Esophagus squamous epithelium (tissue), 5 donors: ENCODE measurements at places on chromosomes 2 and 18.

DNA sequence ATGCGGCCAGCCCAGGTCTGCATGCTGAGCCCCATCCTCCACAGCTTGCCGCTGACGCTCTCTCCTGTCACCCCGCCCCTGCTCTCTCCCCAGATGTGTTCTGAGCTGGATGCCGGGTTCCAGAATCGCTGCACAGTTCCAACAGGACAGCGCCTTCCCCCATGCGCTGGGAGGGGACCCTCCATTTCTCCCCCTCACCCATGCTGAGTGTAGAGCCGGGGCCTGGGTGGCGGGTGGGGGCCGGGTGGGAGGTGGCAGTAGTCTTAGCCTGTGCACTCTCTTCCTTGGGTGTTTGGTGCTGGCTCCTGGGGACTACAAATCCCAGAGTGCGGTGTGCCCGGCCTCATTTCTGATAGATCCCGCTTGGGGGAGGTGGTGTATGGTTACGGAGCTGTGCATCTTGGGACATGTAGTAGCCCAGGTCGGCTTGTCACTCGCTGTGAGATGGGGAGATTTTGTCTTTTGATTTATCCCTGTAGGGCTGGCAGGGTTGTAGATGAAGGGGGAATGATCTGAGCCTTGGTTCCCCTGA, 6.8 kb downstream of the DNAJB2 start:
- peaks cover 44% of the 10 kb centered on the region for H3K4me1 ChIP-seq
- peaks cover 49% of the 10 kb centered on the region for H3K36me3 ChIP-seq
- H3K27me3 ChIP-seq: no peaks in the 10 kb centered on the region
- DNase-seq: no peak
- peak overlapping the region; percentile 79 for H3K27ac ChIP-seq
- no peak overlapping the region for H3K4me3 ChIP-seq

- no peaks in the 10 kb centered on the region for H3K36me3 ChIP-seq
- no peaks in the 10 kb centered on the region for H3K27me3 ChIP-seq
- H3K27ac ChIP-seq: no peak overlapping the region
- no peak overlapping the region for H3K4me3 ChIP-seq
- DNase-seq: no peak
Measured at GRCh38 chr2:51213826-51214225, 181.9 kb upstream of the NRXN1 start.

- peak overlapping the region; percentile 39 for H3K27ac ChIP-seq
- no peak overlapping the region for H3K4me3 ChIP-seq
- H3K36me3 ChIP-seq: no peaks in the 10 kb centered on the region
- peaks cover 9% of the 10 kb centered on the region for H3K4me1 ChIP-seq
- no peaks in the 10 kb centered on the region for H3K27me3 ChIP-seq
- DNase-seq: no peak
Measured at GRCh38 chr2:99636144-99637034, 146.6 kb upstream of the REV1 start.

DNA sequence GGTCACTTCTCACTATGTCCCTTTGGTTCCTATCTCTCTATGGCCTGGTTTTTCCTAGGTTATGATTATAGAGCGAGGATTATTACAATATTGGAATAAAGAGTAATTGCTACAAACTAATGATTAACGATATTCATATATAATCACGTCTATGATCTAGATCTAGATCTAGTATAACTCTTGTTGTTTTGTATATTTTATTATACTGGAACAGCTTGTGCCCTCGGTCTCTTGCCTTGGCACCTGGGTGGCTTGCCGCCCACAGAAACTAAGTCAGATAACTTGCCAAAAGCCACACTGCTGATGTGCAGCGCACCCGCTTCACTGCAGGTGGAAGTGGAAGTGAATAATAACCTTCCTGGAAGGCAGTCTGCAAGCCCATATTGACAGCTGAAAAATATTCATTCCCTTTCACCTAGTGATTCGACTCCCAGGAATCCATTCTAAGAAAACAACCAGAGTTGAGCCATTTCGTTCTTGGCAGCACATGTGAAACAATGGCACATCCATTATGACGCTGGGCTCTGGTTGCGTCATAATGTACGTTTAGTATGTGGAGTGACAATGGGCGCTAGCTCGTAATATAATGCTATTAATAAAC, 725 bp upstream of the ANKRD53 start:
- no peak for DNase-seq
- H3K27me3 ChIP-seq: no peaks in the 10 kb centered on the region
- H3K4me1 ChIP-seq: peaks cover 35% of the 10 kb centered on the region
- H3K27ac ChIP-seq: peak overlapping the region; percentile 90
- peak overlapping the region; percentile 57 for H3K4me3 ChIP-seq

DNA sequence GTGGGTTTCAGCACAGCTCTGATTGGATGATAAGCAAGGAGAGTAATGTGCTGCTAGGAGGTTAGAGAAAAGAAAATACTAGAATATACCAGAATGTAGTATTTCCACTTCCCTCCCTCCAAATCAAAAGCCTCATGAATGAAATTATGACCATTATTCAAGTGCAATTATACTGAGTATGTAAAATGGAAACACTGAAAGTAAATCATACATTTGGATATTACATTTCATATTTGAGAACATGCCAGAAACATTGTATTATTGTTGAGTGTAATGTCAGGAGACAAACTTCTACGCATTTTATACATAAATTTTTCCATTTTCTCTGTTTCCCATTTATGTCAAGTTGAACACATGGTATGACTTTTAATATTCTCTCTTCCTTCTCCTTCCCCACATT, 942 bp upstream of the CETN1 start:
- H3K27ac ChIP-seq: no peak overlapping the region
- H3K4me1 ChIP-seq: no peaks in the 10 kb centered on the region
- DNase-seq: no peak
- H3K27me3 ChIP-seq: no peaks in the 10 kb centered on the region
- no peaks in the 10 kb centered on the region for H3K36me3 ChIP-seq
- H3K4me3 ChIP-seq: no peak overlapping the region

DNA sequence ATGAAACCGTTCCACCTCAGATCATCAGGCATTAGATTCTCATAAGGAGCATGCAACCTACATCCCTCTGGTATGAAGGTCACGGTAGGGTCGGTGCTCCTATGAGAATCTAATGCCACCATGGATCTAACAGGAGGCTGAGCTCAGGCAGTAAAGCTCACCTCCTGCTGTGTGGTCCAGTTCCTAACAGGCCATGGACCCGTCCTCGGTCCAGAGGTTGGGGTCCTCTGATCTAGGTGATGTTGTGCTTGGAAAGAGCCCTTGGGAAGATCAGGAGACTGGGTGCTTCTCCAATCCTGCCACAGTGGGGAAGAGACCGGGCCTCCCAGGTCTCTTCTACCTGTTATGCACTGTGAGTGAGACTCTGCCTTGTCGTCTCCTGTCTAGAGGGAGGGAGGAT, 104.6 kb downstream of the ACKR3 start:
- H3K36me3 ChIP-seq: no peaks in the 10 kb centered on the region
- no peak overlapping the region for H3K4me3 ChIP-seq
- no peak for DNase-seq
- H3K4me1 ChIP-seq: peaks cover 24% of the 10 kb centered on the region
- H3K27me3 ChIP-seq: no peaks in the 10 kb centered on the region

GRCh38 chr2:19545507-19545906, 187.1 kb upstream of the OSR1 start:
- H3K4me1 ChIP-seq: no peaks in the 10 kb centered on the region
- H3K27ac ChIP-seq: no peak overlapping the region
- no peaks in the 10 kb centered on the region for H3K36me3 ChIP-seq
- DNase-seq: no peak
